ENCODE measurements at places on chromosomes 2 and 18. TPM values are rescaled to one million over a fixed set of nuclear protein-coding genes. Genes with fewer than 3 reads are reported as not detected.

The ZNF142 gene
- total RNA-seq = 15.7 TPM

The FASTKD2 gene
- 32.2 TPM for total RNA-seq

The NT5C1B gene
- total RNA-seq = not detected

The TWIST2 gene
- 8.2 TPM for total RNA-seq

The WDR33 gene
- total RNA-seq = 23.5 TPM

The OTOS gene
- not detected for total RNA-seq

The ADAM17 gene
- total RNA-seq = 32.2 TPM

The PTMA gene
- total RNA-seq = 1,433 TPM
